ENCODE measurements at places on chromosomes 4 and X.

- DNase-seq = peak; percentile 40
Observed at GRCh38 chrX:11665168-11666111, at the start of gene ARHGAP6. ARHGAP6 (minus strand) TSS chrX:11665920; CDS start chrX:11664828, 1,092 bp downstream.

DNA sequence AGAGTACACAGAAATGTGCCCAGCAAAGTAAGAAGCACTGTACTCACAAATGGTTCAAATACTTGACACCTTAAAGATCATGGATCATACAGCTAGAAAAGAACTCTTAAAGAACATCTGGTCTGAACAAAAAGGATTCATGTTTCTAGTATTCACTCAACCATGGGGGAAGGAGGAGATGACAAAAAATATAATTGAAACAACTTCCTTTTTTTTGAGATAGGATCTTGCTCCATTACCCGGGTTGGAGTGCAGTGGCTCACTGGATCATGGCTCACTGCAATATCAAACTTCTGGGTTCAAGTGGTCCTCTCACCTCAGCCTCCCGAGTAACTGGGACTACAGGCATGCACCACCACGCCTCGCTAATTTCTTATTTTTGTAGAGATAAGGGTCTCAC lies 6.0 kb downstream of the DHX15 start:
- DNase-seq = no peak

- DNase-seq = no peak
Observed at GRCh38 chrX:150966235-150966634, 16.9 kb upstream of the HMGB3 start.

DNA sequence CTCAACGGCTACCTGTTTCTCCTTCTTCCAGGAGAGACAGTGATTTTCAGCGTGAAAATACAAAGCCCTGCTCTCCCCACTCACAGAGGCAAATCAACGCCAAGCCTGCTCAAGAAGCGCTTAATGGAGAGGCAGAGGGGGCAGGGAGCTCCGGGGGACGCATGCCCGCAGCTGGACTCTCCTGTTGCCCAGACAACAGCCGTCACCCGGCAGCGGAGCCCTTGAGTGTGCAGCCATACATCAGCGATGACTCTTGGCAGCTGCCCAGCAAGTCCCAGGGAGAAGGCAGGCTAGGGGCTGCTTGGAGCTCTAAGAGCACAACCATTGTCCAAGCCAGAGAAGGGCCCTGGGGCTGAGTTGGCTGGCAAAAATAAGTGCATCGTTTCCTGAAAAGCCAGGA lies 71.0 kb upstream of the AFAP1 start:
- DNase-seq = peak; percentile 54

DNA sequence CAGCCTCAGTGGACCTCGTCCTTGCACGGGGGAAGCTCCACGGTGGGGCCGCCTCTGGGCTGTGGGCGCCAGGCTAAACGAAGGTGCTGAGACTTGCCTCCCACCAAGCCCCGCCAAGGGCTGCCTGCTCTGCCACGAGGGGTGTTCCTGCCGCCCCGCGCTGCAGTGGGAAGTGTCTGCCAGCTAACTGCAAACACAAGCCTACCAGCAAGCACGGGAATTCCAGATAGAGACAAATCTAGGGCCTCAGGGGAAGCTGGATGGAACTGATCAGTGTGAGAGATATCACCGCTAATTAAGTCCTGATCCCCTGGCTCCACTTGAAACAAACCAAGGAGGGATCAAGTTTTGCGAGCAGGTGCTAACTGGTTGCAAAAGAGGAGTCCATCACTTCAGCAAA lies 181.6 kb upstream of the LEF1 start:
- no peak for DNase-seq

- DNase-seq = no peak
Observed at GRCh38 chr4:185837415-185838103, 25.6 kb upstream of the SORBS2 start.

- DNase-seq = no peak
Observed at GRCh38 chrX:41259516-41259915, 74.4 kb upstream of the DDX3X start.

DNA sequence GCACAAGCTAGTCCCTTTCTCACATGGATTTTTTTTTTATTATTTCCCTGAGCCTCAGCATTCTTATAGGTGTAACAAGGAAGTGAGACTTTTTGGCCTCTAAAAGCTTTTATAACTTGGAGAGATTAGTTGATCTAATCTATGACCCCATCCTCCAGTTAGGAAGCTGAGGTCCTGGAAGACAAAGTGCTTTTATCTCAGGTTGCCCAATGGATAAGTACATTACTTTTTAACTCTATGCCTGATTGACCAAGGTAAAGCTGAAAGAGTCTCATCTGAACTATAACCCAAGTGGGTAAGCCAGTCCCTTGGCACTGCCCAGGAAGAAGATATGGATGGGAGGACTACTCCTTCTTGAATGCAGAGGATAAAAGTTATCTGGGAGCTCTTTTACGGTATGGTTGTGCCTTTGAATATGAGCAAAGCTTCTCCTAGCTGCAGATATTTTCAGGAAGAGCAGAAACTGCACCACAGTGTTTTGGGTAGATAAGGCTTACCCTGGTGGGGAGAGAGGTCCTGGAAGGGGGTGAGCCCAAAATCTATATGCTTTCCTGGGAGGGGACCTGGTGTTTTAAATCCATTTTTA lies 40.2 kb downstream of the VSIG4 start:
- DNase-seq = no peak

GRCh38 chr4:182924497-182924896 lies 7.3 kb upstream of the DCTD start:
- DNase-seq = peak; percentile 67

- no peak for DNase-seq
Observed at GRCh38 chr4:88981993-88982392, 75.0 kb downstream of the FAM13A start.

GRCh38 chr4:82913305-82913704 lies 12.8 kb downstream of the THAP9 start:
- DNase-seq = no peak

GRCh38 chrX:689983-690382 lies 59.4 kb downstream of the SHOX start:
- DNase-seq = no peak

Measured in astrocyte (in vitro differentiated cells and primary cell).